ENCODE measurements at places on chromosomes 12 and 14.

DNA sequence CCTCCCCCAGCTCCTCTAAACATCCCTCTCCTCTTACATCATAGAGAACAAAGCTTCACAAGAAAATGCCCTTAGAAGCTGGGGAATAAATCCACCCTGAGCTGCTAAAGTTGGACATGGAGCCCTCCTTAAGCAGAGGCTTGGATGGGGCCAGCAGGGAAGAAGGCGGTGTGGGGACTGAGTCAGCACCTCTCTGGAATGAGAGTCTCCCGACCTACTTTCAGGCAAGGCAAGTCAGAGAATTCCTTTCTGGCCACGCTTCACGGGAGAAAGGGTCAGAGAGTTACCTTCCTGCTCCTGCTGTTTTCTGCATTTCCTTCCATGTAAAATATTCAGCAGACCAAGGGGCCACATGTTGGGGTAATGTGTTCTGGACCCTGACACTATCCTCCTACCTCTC lies 113.3 kb upstream of the PRB2 start:
- DNase-seq, result no peak

DNA sequence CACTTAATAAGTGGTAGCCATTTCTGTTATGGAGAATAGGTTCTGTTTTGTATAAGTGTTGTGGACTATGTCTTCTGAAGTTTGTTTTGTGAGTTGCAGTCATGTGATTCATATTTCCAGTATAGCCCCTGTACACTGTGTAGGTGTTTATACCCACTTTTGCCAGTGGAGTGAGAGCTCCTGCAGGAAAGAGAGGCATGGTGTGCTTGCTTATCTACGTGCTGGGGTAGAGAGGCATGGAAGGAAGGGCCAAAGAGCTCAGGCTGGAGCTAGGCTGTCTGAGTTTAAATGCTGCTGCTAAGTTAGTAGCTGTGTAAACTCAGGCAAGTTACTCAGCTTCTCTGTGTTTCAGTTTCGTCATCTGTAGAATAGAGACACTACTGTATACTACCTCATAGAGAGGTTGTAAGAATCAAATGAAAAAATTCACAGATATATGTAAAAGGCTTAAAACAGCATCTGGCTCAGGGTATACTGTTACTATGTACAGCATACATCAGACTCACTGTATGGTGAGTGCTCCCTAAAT lies 88.2 kb upstream of the SLC38A2 start:
- no peak for DNase-seq

GRCh38 chr14:105818712-105819005 lies 292.3 kb downstream of the TMEM121 start:
- DNase-seq, result no peak

DNA sequence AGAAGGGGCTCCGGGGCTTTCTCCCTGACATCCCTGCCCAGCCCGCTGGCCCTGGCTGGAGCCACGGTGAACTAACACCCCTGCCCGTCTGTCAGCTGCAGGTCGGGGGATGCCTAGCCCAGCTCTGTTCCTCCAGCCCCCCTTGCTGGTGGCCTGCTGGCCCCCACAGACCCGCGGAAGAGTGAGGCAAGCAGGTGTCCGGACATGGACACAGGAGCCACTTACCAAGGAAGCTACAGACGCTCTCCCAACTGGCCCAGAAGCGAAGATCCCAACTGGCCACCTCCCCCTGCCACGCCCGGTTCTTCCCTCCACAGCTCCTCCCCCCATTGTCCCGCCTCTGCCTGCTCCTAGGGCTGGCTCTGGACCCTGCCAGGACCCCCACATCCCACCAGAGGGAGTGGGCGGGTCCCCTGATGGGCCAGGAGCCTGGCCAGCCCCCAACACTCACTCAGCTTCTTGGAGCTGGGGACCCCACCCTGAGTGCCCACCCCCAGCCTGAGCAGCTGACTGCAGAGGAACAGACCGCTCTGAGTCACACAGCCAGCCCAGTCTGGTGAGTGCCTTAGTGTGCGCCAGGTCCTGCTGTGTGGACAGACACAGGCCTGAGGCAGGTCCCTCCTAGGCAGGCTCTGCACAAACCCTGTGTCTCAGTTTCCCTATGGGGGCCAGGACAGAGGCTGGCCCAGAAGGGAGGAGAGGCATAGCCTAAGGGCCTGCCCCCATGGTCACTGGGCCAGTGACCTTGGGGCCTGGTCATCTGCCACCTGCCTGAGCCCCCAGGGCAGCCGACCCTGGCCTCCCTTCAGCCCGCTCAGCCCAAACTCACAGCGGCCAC lies 7.7 kb downstream of the AHNAK2 start:
- no peak for DNase-seq

GRCh38 chr12:103957865-103958388 lies 7.7 kb upstream of the TDG start:
- DNase-seq, result no peak

GRCh38 chr14:91501951-91502930 lies 7.9 kb downstream of the PPP4R3A start:
- no peak for DNase-seq

DNA sequence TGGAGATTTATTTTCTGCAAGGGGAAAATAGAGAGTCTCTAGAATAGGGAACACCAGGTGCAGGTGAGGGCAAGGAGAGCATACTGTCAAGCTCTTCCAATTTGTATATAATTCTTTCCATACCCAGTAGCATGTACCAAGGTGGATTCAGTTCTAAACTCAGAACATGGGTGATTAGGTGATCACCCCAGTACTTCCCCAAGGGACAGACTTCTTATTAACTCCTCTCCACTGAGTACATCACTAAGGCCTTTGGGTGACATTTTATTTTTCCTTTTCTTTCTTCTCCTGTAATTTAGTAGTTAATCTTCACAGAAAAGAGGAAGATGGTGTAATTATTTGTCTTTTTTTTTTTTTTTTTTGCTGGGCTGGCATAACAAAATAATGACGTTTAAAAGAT lies 54.2 kb downstream of the DIP2B start:
- no peak for DNase-seq

- DNase-seq, result no peak
Measured at GRCh38 chr12:92301356-92301755, 155.7 kb upstream of the BTG1 start.

- DNase-seq, result peak; percentile 29
Measured at GRCh38 chr12:3726456-3726855, 26.5 kb downstream of the CRACR2A start.

DNA sequence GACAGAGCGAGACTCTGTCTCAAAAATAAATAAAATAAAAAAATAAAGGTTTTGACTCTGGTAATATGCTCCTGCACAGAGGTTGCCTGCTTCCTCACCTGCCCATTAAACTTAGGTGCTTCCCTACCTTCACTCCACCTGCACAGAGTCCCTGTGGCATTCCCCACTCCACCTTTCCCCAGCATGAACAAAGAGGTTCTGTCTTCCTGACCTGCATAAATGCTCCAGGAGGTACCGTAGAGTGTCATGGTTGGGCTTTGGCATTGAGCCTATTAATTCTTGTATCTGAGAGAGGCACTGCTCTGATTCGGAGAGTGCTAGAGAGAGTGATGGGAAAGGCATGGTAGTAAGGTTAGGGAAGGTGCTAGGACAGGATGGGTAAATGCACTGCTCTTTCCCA lies 6.3 kb downstream of the ARHGAP9 start:
- no peak for DNase-seq

DNA sequence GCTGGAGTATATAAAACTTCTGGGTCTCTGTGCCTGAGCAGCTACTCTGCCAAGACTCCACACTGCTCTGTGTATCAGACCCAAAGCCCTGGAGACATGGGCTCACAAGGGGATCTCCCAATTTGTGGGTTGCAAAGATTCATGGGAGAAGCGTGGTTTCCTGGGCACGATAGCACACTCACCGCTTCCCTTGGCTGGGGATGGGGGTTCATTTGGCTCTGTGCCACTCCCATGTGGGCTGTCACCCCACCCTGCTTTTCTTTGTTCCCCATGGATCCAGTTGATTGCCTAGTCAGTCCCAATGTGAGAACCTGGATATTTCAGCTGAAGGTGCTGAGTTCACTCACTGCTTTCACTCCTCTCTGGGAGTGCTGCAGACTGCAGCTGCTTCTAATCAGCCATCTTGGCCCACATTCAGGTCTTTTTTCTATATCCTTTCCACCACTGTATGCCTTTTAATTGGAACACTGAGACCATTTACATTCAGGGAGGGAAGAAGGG lies 40.0 kb upstream of the PCNX4 start:
- peak; percentile 1 for DNase-seq

GRCh38 chr12:57176846-57177245 lies 29.4 kb upstream of the LRP1-AS start:
- DNase-seq, result no peak

DNA sequence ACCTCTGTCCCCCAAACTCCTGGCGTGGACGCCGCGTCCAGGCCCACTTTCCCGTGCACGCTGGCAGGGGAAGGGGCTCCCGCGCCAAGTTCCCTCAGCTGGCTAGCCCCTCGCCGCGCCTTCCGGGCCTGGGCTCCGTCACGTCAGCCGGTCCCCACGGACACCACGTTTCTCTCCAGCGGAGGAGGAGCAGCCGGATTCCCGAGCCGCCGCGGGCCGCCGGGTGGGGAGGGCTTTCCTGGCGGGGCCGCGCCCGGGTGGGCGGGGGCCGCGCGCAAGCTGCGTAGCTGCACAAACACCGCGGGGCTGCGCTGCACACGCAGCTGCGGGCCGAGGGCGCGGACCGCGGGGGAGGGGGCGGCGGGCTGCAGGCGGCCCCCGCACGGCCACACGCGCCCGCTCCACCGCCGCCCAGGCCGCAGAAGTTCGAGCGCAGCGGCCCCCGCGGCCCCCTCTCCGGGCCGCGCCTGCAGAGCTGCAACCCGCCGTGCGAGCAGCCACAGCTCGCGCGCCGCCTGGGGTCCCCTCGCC lies 45.1 kb upstream of the PNMA1 start:
- peak; percentile 75 for DNase-seq

DNA sequence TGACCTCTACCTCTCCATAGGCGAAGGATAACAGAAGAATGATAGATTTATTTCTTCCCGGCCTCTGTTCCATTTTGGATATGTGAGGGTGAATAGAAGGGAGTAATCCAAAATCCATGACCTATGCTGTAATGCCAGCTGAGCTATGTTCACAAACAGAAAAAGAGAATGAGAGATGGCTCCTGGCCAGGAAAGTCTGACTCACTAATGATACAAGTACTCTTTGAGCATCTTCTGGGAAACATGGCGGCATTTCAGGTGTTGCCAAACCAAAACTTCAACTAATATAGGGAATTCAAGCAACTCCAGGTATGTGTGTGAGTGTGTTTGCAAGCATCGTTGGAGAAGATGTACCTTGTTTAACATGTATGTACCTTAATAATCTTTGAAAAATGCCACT lies 55.1 kb downstream of the MED13L start:
- DNase-seq, result peak; percentile 34

GRCh38 chr12:114916541-114916940 lies 232.6 kb upstream of the TBX3 start:
- DNase-seq, result no peak

- no peak for DNase-seq
Measured at GRCh38 chr14:93262446-93262845, 55.4 kb downstream of the UBR7 start.

- DNase-seq, result no peak
Measured at GRCh38 chr14:75258079-75258802, 20.4 kb upstream of the FOS start.

GRCh38 chr14:45838597-45838996 lies 585.6 kb upstream of the MIS18BP1 start:
- peak; percentile 9 for DNase-seq

GRCh38 chr12:1297639-1298175 lies 296.7 kb downstream of the FBXL14 start:
- DNase-seq, result no peak

- no peak for DNase-seq
Measured at GRCh38 chr12:108167974-108168373, 38.9 kb downstream of the WSCD2 start.

DNA sequence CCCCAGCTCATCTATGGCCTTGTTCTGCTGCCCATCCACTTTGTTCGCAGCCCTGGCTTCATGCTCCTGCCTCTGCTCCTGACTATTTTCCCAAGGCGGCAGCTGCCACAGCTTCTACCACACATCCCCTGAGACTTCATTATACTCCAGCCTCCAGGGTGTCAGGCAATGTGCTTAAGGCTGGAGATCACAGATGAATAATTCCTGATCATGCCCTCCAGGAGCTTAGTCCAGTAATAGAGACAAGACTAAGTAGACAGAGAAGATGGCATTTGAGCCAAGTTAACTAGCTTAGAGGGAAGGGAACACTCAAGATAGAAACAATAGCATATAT lies 7.1 kb downstream of the TAPBPL start:
- DNase-seq, result no peak

DNA sequence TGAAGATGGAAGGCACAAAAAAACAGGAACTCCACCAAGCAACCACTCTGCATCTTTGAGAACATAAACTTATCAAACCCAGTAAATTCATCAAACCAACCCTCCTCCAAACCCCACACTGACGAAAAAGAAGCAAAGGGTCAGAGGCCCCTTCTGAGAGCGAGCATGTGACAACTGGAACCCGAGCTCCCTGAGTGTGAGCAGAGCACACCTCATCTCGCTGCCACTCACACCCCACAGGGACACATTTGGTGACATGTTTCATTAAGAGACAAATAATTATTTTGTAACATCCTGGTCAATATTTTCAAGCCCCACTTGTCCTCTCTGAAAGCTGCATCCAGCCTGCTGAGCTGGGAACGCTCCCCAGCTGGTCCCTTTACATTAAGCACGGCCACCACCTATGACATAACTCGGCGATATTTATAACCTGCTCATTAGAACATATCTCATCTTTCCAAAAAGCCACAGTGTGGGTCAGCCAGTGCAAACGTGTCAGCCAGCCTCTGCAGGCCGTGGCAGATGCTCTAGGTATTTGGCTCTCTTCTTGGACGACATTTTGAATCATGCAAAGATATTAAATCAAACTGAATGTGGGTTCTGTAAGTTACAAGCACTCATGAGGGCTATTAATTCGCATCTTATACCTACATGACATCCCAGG lies 120.1 kb downstream of the TTC7B start:
- no peak for DNase-seq

- peak; percentile 79 for DNase-seq
Measured at GRCh38 chr12:32115404-32116104, 8.9 kb downstream of the BICD1 start.

DNA sequence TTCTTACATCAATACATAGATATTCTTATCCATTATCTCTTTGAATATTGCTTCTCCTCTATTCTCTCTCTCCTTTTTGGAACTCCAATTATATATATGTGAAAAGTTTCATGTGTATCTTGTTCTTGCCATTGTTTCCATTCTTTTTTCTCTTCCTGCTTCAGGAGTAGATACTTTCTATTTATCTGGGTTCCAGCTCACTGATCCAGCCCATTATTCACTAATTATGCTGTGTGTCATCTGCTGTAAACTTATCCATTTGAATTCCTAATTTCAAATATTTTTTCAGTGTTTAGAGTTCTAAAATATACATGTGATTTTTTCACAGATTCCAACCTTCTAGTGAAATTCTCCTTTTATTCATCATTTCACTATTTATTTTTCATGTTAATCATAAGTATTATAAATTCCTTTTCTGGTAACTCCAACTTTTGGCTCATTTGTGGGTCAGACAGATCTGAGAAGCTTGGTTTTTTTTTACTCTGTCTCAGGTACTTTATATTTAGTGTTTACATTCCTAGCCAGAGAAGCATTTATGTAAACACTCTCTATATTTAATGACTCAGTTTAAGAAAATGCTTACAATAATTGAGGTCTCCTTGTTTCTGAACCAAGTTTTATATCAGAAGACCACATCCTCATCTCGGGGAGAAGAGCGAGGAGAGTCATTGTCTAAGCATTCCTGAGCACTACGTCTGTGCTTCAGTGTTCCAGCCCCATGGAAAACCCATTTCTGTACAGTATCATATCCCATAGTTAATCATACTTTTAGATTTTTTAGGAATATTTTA lies 15.9 kb upstream of the AMIGO2 start:
- no peak for DNase-seq

All from NB4 (cell line).